ENCODE measurements at places on chromosomes 7 and 10. TPM values are rescaled to one million over a fixed set of nuclear protein-coding genes. Genes with fewer than 3 reads are reported as not detected.

The ZNF727 gene
- 6.8 TPM for total RNA-seq

The ATG9B gene
- 0.67 TPM for total RNA-seq

The FHIP2A gene
- total RNA-seq: 44.8 TPM

The SFMBT2 gene
- 14.6 TPM for total RNA-seq

The CTAGE4 gene
- 2.3 TPM for total RNA-seq

The WDR86 gene
- total RNA-seq: 101 TPM

The TMEM176B gene
- 78.8 TPM for total RNA-seq

The CUZD1 gene
- 0.80 TPM for total RNA-seq

The PPP1R9A gene
- 47.9 TPM for total RNA-seq

The NRP1 gene
- 156 TPM for total RNA-seq

The WDR11 gene
- total RNA-seq: 62.2 TPM

The NPY4R gene
- not detected for total RNA-seq

The RAPGEF5 gene
- total RNA-seq: 62.8 TPM

The MYOZ1 gene
- 1.1 TPM for total RNA-seq

The HOXA9 gene
- 7.1 TPM for total RNA-seq

The FOXI2 gene
- total RNA-seq: 0.40 TPM

The SLC13A1 gene
- total RNA-seq: not detected

The MBL2 gene
- not detected for total RNA-seq

The INHBA gene
- 40.4 TPM for total RNA-seq

- no peak for DNase-seq
These were observed 8.0 kb downstream of the KDM7A start for GRCh38 chr7:140168816-140169215.

GRCh38 chr10:94264085-94264484, 98.7 kb downstream of the NOC3L start:
- DNase-seq: no peak

DNA sequence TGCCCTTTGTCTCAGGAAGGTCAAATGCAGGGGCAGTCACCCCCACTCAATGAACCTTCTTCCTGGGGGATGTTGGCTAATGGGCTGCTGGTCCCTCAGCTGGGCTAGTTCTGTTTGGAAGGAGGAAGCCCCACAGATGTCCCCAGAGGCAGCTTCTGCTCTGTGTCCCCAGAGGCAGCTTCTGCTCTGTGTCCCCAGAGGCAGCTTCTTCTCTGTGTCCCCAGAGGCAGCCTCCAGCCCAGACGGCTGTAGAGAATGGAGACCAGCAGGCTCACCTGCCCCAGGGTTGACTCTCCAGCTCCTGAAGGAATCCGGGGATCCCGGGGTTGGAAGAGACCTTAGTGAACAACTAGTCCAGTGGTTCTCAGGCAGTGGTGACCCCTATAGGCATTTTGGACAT, 62.5 kb upstream of the LEP start:
- DNase-seq: no peak

GRCh38 chr7:117047496-117047895, 94.2 kb downstream of the ST7 start:
- no peak for DNase-seq

GRCh38 chr7:71661671-71662224, 529.8 kb downstream of the GALNT17 start:
- DNase-seq: no peak

- DNase-seq: no peak
These were observed 586.4 kb upstream of the SEMA3D start for GRCh38 chr7:85773116-85773728.

GRCh38 chr7:131329176-131329570, 1.5 kb downstream of the MKLN1 start:
- DNase-seq: no peak

- no peak for DNase-seq
These were observed 80.1 kb upstream of the LRRC17 start for GRCh38 chr7:102832674-102833073.

DNA sequence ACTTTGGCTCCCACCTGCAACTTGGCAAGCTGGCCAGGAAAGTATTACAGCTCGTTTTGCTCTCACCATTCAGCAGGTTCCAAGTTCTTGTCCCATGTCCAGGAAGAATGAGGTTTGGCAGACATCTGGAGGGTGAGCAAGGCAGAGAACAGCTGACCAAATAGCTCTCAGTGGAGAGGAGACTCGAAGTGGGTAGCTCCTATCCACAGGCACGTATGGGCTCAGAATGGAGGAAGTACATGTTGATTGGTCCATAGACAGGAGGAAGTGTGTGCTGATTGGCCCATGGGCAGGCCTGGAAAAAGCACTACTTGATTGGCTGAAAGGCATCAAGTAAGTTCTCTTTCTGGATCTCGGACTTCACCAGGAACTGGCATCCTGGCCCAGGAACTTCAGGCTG, 3.0 kb upstream of the NCAPG2 start:
- DNase-seq: no peak

GRCh38 chr7:97480772-97481390, 251.0 kb upstream of the TAC1 start:
- no peak for DNase-seq

DNA sequence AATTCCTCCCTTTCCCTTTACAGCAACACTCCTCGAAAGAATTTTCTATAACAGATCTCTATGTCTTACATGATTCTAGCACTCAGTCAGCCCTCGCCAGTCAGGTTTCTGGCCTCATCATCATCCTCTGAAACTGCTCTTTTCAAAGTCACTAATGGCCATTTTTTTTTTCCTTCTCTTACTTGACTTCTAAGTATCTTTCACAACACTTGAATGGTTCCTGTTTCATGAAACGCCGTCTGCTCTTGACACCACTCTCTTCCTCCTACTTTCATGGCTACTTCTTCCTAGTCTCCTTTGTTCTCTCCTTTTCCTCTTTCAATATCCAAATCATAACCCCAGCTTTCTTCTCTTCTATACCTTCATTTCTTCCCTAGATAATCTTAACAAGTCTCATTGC, 100.5 kb upstream of the NRP1 start:
- DNase-seq: no peak

DNA sequence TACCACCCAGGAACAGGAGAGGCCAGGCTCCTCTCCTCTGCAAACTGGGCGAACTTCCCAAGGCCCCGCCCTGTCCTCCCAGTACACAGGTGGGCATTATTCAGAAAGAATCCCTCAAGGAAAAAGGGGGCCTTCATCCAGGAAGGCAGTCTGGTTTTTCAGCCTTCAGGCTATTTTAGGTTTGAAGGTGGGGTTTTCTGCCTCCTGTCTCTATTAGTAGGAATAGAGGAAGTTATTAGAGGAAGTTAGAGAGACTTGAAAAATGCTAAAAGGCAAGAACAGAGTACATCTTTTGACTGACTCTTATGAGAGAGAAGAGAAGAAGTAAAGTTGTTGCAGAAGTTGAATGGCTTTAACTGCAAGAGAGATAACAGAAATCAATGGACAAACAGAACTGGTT, 250.9 kb upstream of the SORCS1 start:
- DNase-seq: no peak

DNA sequence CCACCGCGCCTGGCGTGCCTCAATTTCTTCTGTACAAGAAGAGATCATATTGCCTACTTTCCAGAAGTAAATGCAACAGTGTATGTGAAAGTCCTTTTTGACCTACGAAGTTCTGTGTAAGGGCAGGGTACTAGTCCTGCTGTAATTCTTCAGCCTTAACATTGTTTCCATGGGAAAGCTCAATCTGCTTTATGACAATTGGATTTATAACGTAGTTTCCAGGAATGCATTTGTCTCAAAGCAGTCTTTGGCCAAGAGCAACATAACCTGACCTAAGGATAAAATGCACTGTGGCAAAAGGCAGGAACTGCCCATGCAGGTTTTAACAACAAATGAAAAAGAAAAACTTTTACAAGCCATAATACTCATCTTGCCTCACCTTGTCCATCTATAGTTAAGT, 108.1 kb upstream of the PODXL start:
- peak; percentile 19 for DNase-seq

- no peak for DNase-seq
These were observed 125.9 kb downstream of the ADAM12 start for GRCh38 chr10:126262233-126262838.

DNA sequence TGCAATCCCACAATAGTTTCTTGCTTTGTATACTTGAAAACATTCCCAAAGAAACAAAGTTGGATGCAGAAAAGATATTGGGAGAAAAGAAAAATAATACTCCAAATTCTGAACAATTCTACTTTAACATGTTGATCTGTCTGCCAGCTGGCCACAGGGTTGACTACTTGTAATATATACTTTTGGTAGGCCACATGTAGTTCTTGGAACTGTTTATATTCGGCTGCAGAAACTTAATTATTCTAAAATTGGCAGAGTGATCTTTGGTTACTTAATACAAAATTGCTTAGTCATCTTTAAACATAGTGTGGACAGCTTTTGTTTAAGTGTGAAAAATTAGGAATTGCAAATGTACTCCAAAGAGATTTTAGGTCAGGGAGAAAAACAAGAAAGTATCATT, 76.0 kb downstream of the CALD1 start:
- DNase-seq: no peak

DNA sequence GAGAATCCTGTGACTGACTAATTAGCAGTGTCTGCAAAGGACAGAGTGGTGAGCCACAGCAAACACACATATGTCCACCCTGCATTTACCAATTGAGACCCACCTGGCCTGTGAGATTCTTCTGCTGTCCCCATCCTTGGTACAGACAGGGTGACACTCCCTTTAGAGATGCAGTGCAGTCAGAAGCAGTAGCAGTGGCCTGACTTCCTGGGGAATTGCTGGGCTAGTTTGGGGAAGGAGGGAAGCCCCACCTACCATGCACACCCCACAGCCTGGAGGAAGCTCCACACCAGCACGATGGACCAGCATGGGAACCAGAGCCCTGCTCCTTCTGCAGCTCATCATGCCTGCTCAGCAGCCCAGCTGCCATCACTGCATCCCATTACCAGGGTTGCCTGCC, 924.9 kb upstream of the ZNF722 start:
- DNase-seq: peak; percentile 9

- no peak for DNase-seq
These were observed 57.1 kb upstream of the VSTM2A start for GRCh38 chr7:54485044-54485443.

- no peak for DNase-seq
These were observed 32.5 kb upstream of the DOCK1 start for GRCh38 chr10:126872768-126873167.

DNA sequence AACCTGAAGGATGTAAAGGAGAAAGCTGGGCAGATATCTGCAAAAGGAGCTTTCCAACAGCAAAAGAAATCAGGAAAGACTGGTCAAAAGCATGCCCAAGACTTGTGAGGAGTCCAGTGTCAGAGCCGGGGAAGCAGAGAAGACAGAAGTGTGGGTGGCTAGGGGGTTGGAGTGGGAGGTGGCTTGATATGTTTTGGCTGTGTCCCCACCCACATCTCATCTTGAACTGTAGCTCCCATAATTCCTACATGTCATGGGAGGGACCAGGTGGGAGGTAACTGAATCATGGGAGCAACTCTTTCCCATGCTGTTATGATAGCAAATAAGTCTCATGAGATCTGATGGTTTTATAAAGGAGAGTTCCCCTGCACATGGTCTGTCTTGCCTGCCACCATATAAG, 84.9 kb downstream of the INHBA start:
- DNase-seq: no peak

DNA sequence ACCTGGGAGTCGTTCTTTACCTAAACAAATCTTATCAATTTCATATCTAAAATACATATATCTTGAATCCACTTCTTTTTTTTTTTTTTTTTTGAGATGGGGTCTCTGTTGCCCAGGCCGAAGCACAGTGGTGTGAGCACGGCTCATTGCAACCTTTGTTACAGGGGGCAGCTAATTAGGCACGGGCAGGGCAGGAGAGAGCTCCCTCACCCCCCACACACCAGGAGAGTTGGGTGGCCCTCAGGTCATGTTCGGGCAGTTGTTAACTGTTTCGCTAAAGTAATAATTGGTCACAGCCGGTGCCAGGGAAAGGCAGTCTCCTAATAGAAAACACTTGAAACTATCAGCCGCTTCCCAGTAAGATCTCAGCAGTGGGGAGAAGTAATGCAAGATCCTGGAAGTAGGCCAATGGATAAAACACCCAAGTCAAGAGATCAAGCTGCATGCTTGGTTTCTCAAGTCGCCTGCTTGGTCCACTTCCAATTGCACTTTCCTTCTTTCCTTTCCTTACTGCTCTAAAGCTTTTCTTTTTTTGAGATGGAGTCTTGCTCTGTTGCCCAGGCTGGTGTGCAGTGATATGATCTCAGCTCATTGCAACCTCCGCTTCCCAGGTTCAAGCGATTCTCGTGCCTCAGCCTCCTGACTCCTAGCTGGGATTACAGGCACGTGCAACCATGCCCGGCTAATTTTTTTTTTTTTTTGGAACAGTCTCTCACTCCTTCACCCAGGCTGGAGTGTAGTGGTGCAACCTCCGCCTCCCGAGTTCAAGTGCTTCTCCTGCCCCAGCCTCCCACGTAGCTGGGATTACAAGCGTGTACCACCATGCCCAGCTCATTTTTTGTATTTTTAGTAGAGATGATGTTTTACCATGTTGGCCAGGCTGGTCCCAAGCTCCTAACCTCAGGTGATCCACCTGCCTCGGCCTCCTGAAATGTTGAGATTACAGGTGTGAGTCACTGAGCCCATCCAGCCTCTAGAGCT, 21.3 kb upstream of the EFCAB10 start:
- no peak for DNase-seq

DNA sequence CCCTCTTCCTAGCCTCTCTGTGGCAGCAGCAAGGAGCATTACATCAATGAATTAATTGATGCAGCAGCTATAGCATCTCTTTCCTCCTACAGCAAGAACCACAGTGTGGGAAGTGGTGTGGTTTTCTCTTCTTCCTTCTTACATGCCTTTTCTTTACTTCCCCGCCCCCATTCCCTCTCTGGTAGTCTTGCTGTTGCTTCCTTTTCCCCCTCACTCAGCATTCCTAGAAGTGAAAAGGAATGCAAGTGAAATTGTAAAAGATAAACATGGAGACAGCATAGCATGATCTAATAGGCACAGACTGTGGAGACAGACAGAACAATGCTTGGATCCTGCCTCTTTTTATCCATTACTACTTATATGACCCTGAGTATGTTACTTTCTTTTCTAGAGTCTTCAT, 370.5 kb upstream of the BMPER start:
- DNase-seq: no peak

- DNase-seq: no peak
These were observed 48.8 kb upstream of the SMNDC1 start for GRCh38 chr10:110353244-110354119.

DNA sequence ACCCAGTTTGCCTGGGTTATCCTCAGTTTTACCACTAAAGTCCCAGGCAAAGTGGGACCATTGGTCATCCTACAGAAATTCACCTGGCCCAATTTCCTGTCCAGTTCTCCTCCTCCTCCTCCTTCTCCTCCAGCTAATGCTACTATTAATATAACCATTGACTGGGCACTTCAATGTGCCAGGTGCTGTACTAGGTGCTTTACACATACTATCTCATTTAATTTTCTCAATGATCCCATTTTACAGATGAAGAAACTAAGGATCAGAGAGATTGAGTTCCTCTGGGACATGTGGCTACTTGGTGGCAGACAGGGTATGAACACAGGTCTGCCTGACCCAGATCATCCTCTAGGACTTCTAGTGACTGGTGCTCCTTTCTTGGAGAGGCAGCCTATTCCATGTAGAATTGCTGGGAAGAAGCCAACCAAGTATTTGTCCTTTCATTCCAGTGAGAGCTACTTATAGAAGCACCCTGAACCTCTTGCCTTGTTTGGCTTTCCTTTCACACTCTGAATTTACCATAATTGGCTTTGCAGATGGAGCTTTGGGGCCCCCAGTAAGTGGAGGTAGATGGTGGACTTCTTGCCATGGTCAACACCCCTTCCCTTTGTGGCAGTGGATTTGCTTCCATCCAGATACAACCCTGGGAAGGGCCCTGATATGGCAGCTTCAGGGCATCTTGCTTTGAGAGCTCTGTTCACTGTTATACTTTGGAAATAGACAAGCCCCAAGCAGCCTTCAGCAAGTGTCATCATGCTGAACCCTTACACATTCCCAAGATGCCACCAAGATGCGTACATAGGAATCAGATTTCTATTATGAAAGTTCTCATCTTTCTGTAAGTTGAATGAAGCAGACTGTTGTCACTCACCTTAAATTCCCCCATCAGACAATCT, 78.7 kb downstream of the MYOF start:
- DNase-seq: no peak
